Activated B cell treated with CpG ODN at 0.5 μM for 24 hours (primary cell): ENCODE measurements at places on chromosomes 6 and 20. TPM values are rescaled to one million over a fixed set of nuclear protein-coding genes. Genes with fewer than 3 reads are reported as not detected.

- no peaks in the 10 kb centered on the region for H3K4me1 ChIP-seq
- no peak for DNase-seq
- peaks cover under 1% of the 10 kb centered on the region for H3K27me3 ChIP-seq
- H3K36me3 ChIP-seq, result no peaks in the 10 kb centered on the region
Observed at GRCh38 chr6:167984876-167985604, 12.4 kb upstream of the KIF25 start.

DNA sequence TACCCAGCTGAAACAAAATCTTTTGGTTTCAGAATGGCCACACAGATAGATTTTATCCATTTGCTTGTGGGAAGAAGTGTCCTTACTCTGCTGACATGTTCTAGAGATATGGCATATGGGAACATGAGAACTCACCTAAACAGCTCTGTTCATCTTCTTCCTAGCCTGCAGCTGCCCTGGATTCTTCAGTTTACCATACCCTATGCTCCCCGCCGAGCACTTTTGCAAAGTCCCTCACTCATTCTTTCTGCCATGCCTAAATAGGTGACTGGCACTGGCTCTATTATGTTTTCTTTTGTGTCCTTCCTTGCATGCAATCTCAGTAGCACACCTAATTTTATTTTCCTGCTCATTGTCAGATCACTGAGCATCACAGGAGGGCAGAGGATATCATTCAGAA, 293.7 kb upstream of the RSPO3 start:
- no peaks in the 10 kb centered on the region for H3K27me3 ChIP-seq
- H3K36me3 ChIP-seq, result no peaks in the 10 kb centered on the region
- DNase-seq, result no peak

DNA sequence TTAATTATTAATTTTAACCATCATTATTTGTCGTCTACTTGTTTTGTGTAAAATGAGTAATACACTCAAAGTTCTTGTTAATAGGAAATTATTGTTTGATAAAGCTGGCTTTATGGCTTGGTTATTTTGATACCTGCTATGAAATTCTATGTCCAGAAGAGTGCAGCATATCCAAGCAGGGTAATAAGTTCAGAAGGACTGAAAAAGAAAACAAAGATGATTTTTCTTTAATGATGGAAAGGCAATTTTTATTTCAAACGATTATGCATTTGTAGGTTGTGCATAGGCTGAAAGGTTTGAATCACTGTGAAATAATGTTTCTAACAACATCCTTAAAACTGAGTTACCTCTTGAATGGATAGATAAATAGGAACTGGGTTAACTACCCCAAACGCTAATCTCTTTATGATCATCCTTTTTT, 1.4 kb upstream of the MAN1A1 start:
- no peak for DNase-seq
- no peaks in the 10 kb centered on the region for H3K27me3 ChIP-seq
- H3K36me3 ChIP-seq, result peaks cover 4% of the 10 kb centered on the region
- peaks cover 60% of the 10 kb centered on the region for H3K4me1 ChIP-seq
- peak overlapping the region; percentile 94 for H3K27ac ChIP-seq

Gene DNAH8
- 1.1 and 2.0 TPM in 2 replicates for total RNA-seq

Gene AGER
- 23.5 and 30.8 TPM in 2 replicates for total RNA-seq

- H3K4me1 ChIP-seq, result no peaks in the 10 kb centered on the region
- no peaks in the 10 kb centered on the region for H3K27me3 ChIP-seq
- H3K27ac ChIP-seq, result no peak overlapping the region
- peaks cover 41% of the 10 kb centered on the region for H3K36me3 ChIP-seq
- H3K4me3 ChIP-seq, result no peak overlapping the region
Observed at GRCh38 chr6:105301756-105302616, 100.9 kb downstream of the PREP start.
